PC-3 (cell line): ENCODE measurements at places on chromosomes 4 and X. TPM values are rescaled to one million over a fixed set of nuclear protein-coding genes. Genes with fewer than 3 reads are reported as not detected.

DNA sequence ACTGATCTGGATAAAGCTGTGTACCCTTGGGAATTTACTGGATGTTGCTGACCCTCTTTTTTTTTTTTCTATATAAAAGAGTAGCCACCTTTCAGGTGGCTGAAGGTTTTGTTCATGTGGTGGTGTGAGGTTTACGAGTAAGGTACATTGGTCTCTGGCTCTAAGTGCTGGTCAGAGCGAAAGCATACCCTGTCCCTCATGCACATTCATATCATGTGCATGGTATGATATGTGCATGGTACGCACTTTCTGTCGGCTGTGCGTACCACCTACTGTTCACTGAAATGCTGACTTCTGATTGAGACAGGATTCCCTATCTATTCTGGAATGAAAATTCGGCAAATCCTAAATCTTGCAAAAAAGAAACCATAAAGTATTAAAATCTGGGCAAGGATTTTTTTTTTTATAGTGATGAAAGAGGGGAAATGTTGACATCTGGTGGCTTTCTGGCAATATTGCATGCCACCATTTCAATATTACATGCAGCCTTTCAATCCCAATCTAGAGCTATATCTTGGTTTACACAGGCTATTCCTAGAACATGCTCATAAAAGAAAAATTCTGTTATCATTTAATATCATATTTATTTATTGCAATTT is 32.8 kb downstream of the FAM149A start:
- peak; percentile 45 for DNase-seq

The UGT8 gene
- total RNA-seq: 1.8 and 3.4 TPM in 2 replicates

GRCh38 chr4:162364651-162365050 is 200.9 kb upstream of the FSTL5 start:
- DNase-seq: no peak

The PPBP gene
- total RNA-seq: not detected in 2 replicates

The IL9R gene
- total RNA-seq: not detected in 2 replicates

The DGAT2L6 gene
- not detected in 2 replicates for total RNA-seq

DNA sequence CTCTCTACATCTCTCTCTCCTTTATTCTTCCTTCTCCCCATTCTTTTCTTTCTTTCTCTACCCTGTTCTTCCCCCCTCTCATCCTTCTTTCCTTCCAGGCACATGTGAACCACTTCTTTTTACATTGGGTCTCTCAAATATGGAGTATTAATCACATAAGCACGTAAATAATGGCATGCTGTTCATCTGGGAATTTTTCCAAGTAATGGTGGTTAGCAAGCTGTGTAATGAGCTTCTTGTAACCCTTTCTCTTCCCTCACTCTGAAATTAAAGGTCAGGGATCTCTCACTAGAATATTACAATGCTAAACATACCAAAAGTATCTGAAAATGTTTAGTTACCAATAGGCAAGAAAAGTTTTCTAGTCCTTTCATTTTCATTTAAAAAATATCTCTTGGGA is 239.9 kb upstream of the TEX13A start:
- peak; percentile 30 for DNase-seq

GRCh38 chr4:41199788-41200187 is 14.6 kb downstream of the APBB2 start:
- DNase-seq: no peak

The KCND1 gene
- 0.51 and 0.86 TPM in 2 replicates for total RNA-seq

- peak; percentile 47 for DNase-seq
These were observed 81.0 kb downstream of the EPHA5 start for GRCh38 chr4:65589331-65589730.

DNA sequence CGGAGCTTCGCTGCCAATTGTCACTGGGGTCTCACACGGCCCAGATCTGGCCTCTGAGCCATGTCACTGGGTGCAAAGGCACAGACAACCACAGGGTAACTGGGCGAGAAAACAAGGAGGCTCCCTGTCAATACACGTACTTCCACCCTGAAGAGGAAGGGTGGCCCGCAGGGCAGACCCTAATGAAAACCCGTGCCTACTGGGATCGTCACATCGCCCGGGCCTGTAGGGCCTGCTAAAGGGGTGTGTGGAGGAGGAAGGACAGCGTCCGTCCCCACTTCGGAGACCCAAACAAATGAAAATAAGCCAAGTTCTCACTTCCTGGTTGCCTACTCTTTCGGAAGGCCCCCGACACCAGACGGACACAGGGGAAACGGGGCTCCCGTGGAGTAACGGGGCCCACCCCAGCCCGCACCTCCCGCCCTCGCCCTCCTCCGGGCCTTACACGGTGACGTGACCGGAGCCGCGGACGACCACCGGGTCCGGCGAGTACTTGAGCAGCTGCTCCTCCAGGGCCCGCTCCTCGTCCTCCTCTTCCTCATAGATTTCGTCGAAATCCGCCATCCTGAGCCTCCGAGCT is 578 bp downstream of the CHIC2 start:
- peak; percentile 27 for DNase-seq
